CD8-positive, alpha-beta memory T cell (primary cell): ENCODE measurements at places on chromosomes 6 and 20.

- no peaks in the 10 kb centered on the region for H3K27me3 ChIP-seq
- no peaks in the 10 kb centered on the region for H3K4me1 ChIP-seq
- H3K4me3 ChIP-seq, result no peak overlapping the region
- no peak for DNase-seq
- H3K27ac ChIP-seq, result no peak overlapping the region
Measured at GRCh38 chr6:26623339-26623859, 26.6 kb downstream of the ABT1 start.

DNA sequence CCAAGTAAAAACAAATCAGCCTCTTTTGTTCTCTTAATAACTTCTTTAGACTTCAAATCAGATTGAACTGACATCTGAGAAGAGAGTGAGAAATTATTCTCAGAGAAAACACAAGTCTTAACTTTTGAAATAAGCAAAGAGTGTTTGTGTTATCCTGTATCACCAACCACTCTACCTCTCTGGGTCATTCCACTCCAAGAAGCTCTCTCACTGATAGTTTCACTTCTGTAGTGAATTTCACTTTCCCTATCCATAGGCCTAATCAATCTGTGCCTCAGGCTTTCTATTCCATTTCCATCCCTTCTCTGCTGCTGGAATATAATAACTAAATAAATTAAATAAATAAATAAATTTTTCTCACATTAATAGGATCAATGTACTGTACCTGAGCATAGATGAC is 235.0 kb downstream of the HTR1B start:
- no peaks in the 10 kb centered on the region for H3K4me1 ChIP-seq
- no peak overlapping the region for H3K27ac ChIP-seq
- no peak overlapping the region for H3K4me3 ChIP-seq

DNA sequence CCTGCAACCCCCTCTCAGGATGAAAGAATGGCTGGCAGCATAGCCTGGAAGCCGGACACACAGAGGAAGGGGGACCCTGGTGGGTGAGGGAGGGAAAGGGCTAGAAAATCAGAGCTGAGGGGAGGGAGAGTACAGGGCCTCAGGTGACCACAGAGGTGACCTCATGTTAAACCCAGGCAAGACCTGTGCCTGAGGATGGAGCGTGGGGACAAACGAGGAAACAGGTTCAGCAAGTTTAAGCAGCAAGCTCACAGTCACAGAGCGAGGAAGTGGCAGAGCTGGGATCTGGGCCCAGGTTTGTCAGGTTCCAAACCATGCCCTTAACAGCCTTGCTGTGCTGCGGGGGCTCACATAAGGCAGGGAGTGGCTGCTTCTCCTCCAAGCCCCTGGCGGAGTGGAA is 4.0 kb upstream of the BPI start:
- no peak for DNase-seq
- no peak overlapping the region for H3K27ac ChIP-seq
- no peaks in the 10 kb centered on the region for H3K4me1 ChIP-seq
- H3K27me3 ChIP-seq, result peaks cover 5% of the 10 kb centered on the region
- no peak overlapping the region for H3K4me3 ChIP-seq

GRCh38 chr6:4550227-4550597 is 226.0 kb upstream of the CDYL start:
- H3K27me3 ChIP-seq, result no peaks in the 10 kb centered on the region
- H3K27ac ChIP-seq, result no peak overlapping the region

GRCh38 chr20:59455402-59456341 is 148.7 kb upstream of the PHACTR3 start:
- no peak overlapping the region for H3K4me3 ChIP-seq
- no peaks in the 10 kb centered on the region for H3K4me1 ChIP-seq
- no peak for DNase-seq
- H3K36me3 ChIP-seq, result no peaks in the 10 kb centered on the region
- no peak overlapping the region for H3K27ac ChIP-seq

GRCh38 chr20:45352729-45353128 is 4.5 kb upstream of the SDC4 start:
- DNase-seq, result no peak
- no peak overlapping the region for H3K4me3 ChIP-seq
- no peaks in the 10 kb centered on the region for H3K36me3 ChIP-seq
- peaks cover 1% of the 10 kb centered on the region for H3K4me1 ChIP-seq

DNA sequence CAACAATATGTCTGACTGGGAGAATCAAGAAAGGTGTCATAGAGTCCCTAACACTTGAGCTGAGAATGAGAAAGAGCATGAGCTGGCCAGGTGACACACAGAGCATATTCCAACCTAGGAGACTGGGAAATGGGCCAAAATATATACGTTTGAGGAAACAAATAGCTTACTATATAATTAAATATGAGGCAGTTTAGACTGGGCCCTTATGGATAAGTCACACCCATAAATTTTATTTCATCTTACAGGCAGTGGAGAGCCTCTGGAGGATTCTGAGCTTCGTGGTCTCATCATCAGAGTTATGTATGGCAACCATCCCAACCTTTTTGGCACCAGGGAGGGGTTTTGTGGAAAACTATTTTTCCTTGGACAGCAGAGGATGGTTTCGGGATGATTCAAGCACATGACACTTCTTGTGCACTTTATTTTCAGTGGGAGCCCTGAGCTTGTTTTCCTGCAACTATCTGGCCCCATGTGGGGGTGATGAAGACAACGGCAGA is 12.9 kb upstream of the NQO2 start:
- peak overlapping the region; percentile 98 for H3K27ac ChIP-seq
- H3K27me3 ChIP-seq, result no peaks in the 10 kb centered on the region
- H3K4me3 ChIP-seq, result no peak overlapping the region
- peaks cover 23% of the 10 kb centered on the region for H3K4me1 ChIP-seq

GRCh38 chr6:82374516-82374915 is 10.9 kb downstream of the TPBG start:
- H3K4me1 ChIP-seq, result no peaks in the 10 kb centered on the region
- DNase-seq, result no peak
- H3K36me3 ChIP-seq, result no peaks in the 10 kb centered on the region
- no peak overlapping the region for H3K27ac ChIP-seq
- H3K4me3 ChIP-seq, result no peak overlapping the region

GRCh38 chr20:57383447-57384347 is 7.5 kb upstream of the RBM38 start:
- peaks cover 11% of the 10 kb centered on the region for H3K4me1 ChIP-seq
- DNase-seq, result no peak
- no peak overlapping the region for H3K4me3 ChIP-seq
- H3K36me3 ChIP-seq, result peaks cover 11% of the 10 kb centered on the region
- H3K27me3 ChIP-seq, result no peaks in the 10 kb centered on the region

DNA sequence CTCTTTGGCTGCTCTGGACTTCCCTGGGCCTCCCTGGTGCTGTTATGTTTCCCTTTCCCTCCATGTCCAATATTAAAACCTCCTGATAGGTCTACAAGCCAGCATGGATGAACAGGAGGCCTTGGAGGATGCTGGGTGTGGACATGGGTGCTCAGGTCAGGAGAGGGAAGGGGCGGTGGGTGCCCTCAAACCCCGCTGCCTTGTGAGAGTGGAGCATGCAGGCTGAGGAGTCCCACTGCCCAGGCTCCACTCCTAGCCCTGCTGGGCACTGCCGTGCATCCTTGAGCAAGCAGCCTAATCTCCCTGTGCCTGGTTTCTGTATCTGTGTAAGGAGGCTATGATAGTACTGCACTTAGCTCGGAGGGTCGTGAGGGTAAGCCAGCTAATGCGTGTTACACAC is 18.4 kb upstream of the CCDC167 start:
- peak overlapping the region; percentile 79 for H3K4me3 ChIP-seq
- no peaks in the 10 kb centered on the region for H3K27me3 ChIP-seq
- no peaks in the 10 kb centered on the region for H3K36me3 ChIP-seq
- H3K27ac ChIP-seq, result peak overlapping the region; percentile 98

- H3K27me3 ChIP-seq, result no peaks in the 10 kb centered on the region
- no peaks in the 10 kb centered on the region for H3K4me1 ChIP-seq
- no peaks in the 10 kb centered on the region for H3K36me3 ChIP-seq
- no peak for DNase-seq
- H3K4me3 ChIP-seq, result no peak overlapping the region
Measured at GRCh38 chr6:143112837-143113236, 52.1 kb downstream of the AIG1 start.

GRCh38 chr6:45447716-45448115 is 70.0 kb upstream of the SUPT3H start:
- H3K27me3 ChIP-seq, result no peaks in the 10 kb centered on the region
- no peak for DNase-seq
- H3K27ac ChIP-seq, result no peak overlapping the region
- no peaks in the 10 kb centered on the region for H3K36me3 ChIP-seq
- no peak overlapping the region for H3K4me3 ChIP-seq

- no peak for DNase-seq
- H3K4me3 ChIP-seq, result no peak overlapping the region
- no peaks in the 10 kb centered on the region for H3K4me1 ChIP-seq
- H3K27ac ChIP-seq, result no peak overlapping the region
- H3K36me3 ChIP-seq, result no peaks in the 10 kb centered on the region
Measured at GRCh38 chr6:148192310-148192709, 150.3 kb upstream of the SASH1 start.

DNA sequence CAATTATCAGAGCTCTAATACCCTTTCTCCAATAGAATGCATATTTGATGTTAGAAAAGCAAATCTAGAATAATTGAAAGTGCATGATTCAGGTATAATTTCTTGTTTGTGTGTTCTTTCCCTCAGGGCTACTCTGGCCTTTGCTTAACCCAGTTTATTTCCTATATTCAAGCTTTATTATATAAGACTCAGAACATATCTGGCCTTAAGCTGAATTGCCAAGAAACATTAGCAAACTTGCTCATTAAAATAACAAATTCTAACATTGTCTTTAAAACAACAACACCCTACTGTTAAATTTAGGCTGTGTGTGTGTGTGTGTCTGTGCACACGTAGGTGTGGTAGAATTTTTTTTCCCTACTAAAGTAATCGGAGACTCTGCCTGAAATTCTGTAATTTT is 426.5 kb downstream of the UTRN start:
- H3K4me3 ChIP-seq, result no peak overlapping the region
- H3K27me3 ChIP-seq, result no peaks in the 10 kb centered on the region
- H3K4me1 ChIP-seq, result no peaks in the 10 kb centered on the region

DNA sequence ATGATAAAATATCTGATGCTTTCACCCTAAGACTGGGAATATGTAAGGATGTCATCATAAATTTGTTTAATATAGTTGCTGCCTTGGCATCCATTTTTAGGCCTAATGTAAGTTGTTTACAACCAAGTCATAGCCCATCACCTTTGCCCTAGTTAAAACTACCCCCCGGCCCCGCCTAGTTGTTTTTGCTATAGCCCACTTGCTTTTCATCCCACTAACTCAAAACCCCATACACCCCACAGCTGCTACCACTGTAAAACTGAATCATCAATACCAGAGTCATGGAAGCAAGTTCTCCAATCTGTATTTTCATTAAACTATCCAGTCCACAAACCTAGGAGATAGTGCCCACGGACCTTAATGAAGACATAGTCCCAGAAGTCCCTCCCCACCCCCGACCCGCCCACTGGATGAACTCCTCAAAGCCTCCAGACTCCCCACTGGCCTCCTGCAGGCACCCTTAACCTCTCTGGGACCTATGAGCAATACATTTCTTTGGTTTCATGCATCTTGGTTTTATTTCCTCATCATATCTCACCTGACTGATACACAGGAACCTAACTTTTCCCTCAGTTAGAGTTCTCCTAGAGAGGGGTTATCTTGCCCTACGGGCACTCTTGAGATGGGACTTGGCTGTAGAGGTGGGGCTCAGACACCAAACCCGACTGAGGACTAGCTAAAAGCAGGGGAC is 12.5 kb upstream of the ZDHHC14 start:
- H3K4me3 ChIP-seq, result no peak overlapping the region
- no peaks in the 10 kb centered on the region for H3K27me3 ChIP-seq
- no peak overlapping the region for H3K27ac ChIP-seq
- no peaks in the 10 kb centered on the region for H3K36me3 ChIP-seq
- H3K4me1 ChIP-seq, result peaks cover 16% of the 10 kb centered on the region

DNA sequence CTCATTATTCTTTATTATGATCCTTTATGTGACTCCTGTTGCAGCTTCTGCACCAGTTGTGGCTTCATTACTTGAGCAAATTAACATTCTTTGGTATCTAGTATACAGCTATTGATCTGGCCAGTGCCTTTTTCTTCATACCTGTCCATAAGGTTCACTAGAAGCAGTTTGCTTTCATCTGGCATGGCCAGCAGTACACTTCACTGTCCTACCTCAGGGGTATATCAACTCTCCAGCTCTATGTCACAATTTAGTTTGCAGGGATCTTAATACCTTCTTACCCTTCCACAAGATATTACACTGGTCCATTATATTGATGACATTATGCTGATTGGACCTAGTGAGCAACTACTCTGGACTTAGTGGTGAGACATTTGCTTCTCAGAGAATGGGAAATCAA is 46.6 kb downstream of the VTA1 start:
- no peak overlapping the region for H3K4me3 ChIP-seq
- no peaks in the 10 kb centered on the region for H3K27me3 ChIP-seq
- DNase-seq, result no peak
- no peaks in the 10 kb centered on the region for H3K4me1 ChIP-seq

DNA sequence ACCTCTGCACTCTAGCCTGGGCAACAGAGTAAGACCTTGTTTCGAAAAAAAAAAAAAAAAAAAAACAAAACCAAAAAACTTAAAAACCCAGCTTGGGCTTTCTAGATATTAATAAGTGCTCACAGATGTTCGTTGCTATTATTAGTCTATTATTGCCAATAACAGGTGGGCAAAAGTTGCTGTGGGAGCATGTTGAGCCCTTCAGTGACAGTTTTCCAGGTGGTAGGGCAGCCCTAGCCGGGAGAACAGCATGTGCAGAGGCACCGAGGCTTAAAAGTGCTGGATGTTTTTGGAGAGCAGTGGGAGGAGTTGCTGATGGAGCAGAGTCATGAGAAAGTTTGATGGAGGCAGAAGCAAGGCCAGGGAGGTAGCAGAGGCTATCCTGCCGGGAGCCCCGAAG is 4.4 kb downstream of the PPP1R16B start:
- H3K4me3 ChIP-seq, result no peak overlapping the region
- no peak for DNase-seq
- peaks cover 11% of the 10 kb centered on the region for H3K36me3 ChIP-seq
- H3K27me3 ChIP-seq, result no peaks in the 10 kb centered on the region

DNA sequence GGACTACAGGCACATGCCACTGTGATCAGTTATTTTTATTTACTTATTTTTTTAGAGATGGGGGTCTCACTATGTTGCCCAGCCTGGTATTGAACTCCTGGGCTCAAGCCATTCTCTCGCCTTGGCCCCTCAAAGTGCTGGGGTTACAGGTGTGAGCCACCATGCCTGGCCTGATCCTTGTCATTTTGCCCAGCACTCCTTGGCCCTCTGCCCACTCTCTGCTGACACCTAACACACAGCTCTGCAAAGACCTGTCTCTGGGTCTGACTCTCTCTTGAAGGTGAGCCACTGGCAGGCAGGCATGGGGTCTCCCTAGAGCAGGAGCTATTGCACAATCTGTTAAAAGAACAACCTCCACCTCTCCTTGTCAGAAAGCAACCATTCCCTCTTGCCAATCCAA is 155.6 kb downstream of the ZFP64 start:
- no peak overlapping the region for H3K4me3 ChIP-seq
- peaks cover 12% of the 10 kb centered on the region for H3K4me1 ChIP-seq
- H3K27me3 ChIP-seq, result no peaks in the 10 kb centered on the region
- no peaks in the 10 kb centered on the region for H3K36me3 ChIP-seq
- DNase-seq, result no peak

- H3K27me3 ChIP-seq, result no peaks in the 10 kb centered on the region
- H3K36me3 ChIP-seq, result no peaks in the 10 kb centered on the region
- no peaks in the 10 kb centered on the region for H3K4me1 ChIP-seq
- H3K27ac ChIP-seq, result no peak overlapping the region
- DNase-seq, result no peak
- no peak overlapping the region for H3K4me3 ChIP-seq
Measured at GRCh38 chr6:87807475-87807874, 105.4 kb upstream of the AKIRIN2 start.

- DNase-seq, result peak; percentile 94
- peaks cover 55% of the 10 kb centered on the region for H3K4me1 ChIP-seq
- H3K27ac ChIP-seq, result peak within 1 kb of the TSS; percentile 60
Measured at GRCh38 chr6:158649289-158650143, at the start of gene SYTL3. TSS of gene SYTL3 (plus strand) at chr6:158650054. CDS start at chr6:158663269, 13,215 bp downstream.
